ENCODE measurements at places on chromosomes 12 and 14.

DNA sequence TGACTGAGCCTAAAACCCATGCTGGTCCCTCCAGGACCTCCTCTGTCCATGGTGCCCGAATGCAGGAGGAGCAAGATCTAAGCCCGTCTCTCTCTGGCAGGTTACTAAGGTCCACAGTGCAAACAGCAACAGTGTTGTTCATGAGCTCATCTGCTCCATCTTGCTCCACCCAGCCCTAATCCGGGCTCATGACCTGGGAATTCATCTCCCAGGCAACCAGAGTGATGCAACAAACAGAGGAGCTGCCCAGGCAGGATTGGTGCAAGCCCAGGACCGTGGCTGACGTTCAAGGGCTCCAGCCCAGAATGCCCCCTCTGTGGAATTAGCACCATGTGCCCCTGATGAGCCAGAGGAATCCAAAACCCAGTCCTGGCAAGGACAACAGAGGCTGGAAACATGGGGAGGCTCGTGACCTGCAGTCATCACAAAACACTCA lies 29.9 kb downstream of the HSPB8 start:
- no peak for DNase-seq

GRCh38 chr14:62126879-62127478 lies 364.8 kb downstream of the SNAPC1 start:
- no peak for DNase-seq

DNA sequence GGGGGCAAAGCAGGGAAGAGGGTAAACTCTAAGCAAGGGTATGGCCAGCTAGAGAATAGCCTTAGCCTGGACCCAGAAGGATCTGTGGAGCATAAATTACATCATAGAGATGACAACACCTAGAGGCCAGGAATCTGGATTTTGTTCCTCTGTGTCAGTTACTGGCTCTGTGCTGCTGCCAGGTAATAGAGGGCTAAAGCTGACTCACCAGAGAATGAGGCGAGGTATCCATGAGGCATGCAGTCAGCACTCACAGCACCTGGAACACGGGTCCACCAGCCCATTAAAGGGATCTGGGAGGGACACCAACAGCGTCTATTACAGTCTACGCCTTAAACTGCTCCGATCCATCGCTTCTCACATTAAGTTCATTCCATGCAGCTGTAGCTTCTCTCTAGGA lies 74.9 kb upstream of the CMKLR1 start:
- no peak for DNase-seq

DNA sequence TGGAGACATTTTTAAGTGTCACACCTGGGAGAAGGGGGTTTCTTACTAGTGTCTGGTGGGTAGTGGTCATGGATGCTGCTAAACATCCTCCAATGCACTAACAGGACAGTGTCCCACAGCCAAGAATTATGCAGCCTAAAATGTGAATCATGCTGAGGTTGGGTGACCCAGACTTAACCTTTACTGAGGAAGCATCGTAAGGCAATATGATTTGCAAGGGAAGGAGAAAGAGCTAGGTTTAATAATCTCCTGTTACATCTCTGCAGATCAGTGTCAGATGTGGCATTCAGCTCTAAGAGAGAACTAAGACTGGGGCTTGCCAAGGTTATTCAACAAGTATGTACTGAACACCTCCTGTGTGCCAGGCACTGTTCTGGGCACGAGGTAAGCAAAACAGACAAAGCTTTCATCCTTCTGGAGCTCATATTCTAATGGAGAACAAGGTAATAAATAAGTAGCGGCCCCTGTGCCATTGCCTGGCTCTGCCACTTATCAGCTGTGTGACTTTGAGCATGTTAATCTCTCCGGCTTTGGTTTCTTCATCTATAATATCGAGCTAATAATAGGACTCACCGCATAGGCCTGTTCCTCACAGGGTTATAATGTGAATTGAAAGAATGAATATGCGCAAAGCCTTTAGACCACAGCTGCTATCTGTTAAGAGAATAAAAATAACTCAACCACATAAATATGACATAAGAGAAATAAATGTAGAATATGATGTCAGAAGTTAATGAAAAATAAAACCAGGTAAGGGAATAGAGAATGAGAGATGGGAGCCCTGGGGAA lies 13.5 kb upstream of the GOLGA5 start:
- DNase-seq, result no peak

DNA sequence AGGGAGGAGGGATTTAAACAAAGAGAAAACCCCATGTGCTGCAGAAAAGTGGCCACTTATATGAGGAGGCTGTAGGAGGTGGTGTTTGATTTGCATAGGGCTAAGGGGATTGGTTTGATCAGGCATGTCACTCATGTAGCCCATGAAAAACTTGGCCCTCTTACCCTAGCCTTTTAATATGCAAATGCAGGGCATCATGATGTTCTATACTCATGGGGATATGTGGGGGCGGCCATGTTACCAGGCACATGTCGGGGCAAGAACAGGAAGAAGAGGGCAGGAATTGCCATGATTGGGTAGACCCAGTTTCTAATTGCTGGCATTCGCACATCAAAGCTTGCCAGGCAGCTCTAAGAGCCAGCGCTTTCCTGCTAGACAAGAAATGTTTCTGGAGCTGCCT lies 28.8 kb downstream of the KLRK1 start:
- no peak for DNase-seq

- peak; percentile 14 for DNase-seq
Observed at GRCh38 chr12:7806863-7807487, 17.8 kb downstream of the NANOG start.

- DNase-seq, result no peak
Observed at GRCh38 chr12:123098780-123099179, 52.1 kb downstream of the PITPNM2 start.

DNA sequence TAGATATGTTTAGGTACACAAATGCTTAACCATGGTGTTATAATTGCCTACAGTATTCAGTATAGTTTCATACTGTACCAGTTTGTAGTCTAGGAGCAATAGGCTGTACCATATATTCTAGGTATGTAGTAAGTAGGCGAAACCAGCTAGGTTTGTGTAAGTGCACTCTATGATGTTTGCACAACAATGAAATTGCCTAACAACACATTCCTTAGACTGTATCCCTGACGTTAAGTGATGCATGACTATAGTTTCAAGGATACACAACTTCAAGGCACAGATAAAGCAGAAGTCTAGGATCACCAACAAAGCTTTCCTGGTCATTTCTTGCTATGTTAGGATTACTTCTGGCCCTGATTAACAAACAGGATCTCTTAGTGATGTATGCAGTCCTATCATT lies 135.1 kb downstream of the SLC38A1 start:
- no peak for DNase-seq

GRCh38 chr12:11958221-11959091 lies 112.3 kb upstream of the BCL2L14 start:
- no peak for DNase-seq
